ENCODE measurements at places on chromosomes 13 and 19.

- no peak for DNase-seq
Observed at GRCh38 chr19:11337080-11337479, 2.4 kb downstream of the RAB3D start.

DNA sequence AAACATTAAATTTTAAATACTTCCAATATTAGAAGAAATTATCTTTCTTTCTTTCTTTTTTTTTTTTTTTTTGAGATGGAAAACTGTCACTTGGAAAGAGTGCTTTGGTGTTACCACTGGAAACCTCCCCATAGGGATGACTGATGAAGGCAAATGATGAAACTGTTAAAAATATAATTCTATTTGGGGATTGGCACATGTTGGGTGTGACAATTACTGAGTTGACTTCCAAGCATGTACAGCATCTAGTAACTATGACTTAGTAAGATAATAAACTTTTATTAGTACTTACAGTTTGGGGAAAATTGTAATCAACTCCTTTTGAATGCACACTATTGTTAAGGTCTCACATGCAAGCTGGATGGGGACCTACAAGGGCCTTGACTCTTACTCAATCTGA, 592.5 kb downstream of the KCTD12 start:
- DNase-seq = no peak

DNA sequence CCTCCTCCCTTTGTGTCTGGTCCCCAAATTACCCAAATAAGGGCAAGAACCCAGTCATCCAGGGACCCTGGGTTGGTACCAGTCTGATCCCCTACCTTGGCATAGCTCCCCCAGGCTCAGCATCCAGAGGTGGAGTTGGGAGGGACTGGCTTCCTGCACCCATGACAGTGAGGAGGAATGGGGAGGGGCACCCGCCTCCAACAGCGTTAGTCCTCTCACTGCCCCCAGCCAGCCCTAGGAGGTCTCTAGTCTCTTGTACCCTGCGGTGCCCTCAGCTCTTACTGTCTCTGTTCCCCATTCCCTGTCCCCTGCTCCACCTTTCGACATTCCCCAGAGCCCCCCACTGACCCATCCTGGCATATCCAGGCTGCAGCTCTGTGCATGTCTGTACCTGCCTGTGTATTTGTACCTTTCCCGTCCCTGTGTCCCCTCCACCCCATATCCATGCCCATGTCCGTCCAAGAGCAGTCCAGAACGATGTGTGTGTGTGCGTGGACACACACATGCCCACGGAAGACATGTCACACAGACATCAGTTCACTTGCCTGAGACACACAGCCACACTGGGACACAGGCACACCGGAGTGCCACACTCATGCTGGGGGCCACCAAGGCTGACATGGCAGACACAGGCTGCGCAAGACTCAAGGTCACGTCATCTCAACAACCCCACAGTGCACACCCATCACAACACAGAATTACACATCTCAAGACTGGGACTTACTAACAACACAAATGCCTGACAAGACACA, 17.8 kb downstream of the ERFL start:
- DNase-seq = no peak

- DNase-seq = no peak
Observed at GRCh38 chr19:8630796-8631424, 477 bp downstream of the NFILZ start.

GRCh38 chr13:22114630-22115311, 443.9 kb downstream of the FGF9 start:
- no peak for DNase-seq
